ENCODE measurements at places on chromosomes 3 and 15.

DNA sequence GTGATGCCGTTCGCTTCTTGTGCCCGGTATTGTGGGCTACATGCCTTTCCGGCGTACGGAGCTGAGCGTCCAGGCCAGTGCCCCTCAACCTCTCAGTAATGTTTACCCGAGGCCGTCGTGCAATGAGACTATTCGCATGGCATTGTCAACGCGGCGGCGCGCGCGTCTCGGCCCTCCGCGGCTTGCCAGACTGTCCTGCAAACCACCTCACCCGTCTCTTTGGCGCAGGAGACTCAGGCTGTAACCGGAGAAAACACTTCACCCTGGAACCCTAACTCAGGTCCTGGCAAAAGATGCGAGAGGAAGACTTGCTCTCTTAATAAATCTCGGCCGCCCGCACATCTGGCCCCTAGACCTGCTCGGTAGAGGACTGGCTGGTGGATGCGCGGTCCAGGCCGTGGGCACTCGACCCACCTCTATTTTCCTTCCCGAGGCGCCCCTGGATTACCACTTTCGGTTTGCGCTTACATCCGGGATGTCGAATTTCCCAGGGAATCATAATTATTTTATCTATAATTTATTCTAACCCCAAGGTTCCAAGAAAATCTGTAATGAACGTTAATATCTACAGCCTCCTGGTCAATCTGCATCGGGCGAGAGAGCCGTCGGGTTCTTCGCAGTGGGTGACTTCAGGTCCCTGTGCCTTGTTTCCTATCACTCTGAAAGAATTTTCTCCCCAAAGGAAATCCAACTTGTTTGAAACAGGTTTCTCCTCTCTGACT lies 71.8 kb upstream of the POLG start:
- DNase-seq = no peak

DNA sequence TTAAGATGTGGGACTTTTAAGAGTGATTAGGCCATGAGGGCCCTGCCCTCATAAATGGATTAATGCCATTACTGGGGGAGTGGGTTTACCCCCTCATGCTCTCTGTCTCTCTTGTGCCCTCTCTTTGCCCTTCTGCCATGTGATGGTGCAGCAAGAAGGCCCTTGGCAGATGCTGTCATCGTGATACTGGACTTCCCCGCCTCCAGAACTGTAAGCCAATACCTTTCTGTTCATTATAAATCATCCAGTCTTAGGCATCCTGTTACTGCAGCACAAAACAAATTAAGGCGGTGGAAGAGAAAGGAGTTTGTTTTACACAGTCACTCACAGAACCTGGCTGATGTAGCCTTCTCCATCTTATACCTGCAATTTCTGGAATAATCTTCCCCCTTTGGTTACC lies 360.3 kb upstream of the TBL1XR1 start:
- DNase-seq = no peak

DNA sequence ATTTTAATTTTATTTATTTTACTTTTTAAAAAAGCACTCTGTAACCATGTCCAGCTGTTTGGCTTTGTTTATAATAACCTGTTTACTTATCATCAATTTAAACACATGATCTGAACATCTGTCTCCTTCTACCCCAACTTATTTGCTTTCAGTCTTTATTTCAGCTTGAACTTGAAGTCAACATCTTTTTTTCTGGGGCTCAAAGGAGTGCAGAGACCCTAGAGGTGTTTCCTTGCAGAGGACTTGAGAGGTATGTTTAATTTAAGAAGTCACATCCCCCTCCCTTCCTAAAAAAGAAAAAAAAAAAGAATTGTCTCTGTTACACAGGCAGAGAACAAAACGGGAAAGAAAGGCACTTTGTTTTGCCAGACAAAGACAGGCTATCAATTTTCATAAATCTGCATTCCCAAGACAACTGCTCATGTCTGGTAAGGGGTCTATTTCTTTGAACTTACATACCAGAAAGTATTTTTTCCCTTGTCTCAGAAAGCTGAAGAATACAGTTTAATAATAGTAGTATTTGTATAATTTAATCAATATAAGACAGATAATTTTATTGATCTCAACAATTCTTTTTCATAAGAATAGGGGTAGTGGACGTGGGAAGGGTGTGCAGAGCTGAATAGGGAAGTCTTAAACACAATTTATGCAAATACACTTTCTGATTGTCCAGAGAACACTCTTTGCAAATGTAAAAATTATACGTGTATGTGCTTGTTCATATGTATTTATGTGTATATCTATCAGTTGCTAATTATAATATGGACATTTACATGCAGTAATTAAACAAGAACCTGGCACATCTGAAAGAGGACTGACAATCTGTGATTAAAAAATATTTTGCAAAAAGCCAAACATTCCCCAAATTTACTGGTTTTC lies 109.7 kb upstream of the PDZRN3 start:
- no peak for DNase-seq

- DNase-seq = no peak
These were observed 186.6 kb downstream of the UBE2E2 start for GRCh38 chr3:23389686-23390085.

DNA sequence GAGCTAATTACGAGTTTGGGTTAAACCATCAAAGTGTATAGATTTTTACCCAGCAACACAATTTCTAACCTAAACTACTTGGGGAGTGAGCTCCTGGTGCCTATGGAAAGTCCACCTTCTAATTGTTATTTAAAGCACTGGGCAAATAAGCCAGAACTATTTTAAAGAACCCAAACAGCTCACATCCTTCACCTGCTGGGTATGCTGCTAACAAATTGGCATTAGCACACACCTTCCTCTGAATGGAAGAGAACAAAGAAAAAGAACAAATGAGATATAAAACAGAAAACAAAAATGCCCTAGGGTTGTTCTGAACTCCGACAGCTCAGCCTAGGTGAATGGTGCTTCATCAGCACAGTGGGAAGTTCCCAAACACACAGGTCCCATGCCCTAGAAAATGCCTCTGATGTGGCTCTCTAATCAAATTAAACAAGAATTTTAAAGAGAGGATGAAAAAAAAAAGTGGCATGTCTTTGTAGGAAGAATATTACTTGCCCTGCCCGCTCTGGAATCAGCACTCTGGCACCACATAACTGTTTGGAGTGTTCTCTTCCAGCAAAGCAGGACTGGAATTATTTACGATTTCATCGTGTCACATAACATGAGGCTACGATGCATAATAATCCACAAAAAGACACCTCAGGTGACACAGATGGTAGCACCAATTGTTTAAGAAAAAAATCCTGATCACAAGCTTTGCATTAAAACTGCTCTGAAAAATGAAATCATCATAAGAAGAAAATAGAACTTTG lies 334.4 kb downstream of the GBE1 start:
- DNase-seq = no peak

DNA sequence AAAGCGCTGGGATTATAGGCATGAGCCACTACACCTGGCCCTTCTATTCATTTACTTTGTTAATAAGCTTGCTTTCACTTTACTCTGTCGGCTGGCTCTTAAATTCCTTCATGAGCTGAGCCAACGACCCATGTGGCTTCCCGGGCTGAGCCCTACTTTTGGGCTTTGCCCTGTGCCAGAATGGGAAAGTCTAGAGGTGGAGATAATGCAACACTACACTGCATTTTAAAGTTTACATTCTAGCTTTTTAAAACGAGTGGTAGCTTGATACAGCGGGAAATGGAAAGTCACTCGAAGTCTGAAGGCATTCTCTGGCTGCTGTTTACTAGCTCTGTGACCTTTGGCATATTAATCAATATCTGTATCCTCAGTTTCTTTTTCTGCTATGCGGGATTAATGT lies 49.0 kb upstream of the ZNF280D start:
- DNase-seq = no peak

GRCh38 chr3:187802928-187803259 lies 57.6 kb upstream of the BCL6 start:
- no peak for DNase-seq

DNA sequence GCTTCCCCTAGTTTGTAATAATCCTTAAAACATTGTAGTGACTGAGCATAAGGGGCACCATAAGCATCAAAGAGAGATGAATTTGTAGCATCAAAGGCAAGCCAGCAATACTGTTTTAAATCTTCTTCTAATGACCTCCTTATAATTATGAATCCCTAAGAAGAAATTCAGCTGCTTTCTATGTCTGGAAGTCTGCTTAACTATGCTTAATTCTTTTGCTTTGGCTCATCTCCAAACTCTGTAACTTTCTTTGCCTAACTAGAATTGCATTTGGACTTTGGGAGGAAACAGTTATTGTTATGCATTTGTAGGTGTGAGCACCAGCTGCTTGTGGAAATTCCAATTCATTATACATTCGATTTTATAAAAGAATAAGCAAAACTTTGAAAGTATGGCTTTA lies 117.7 kb upstream of the SPATA16 start:
- no peak for DNase-seq

DNA sequence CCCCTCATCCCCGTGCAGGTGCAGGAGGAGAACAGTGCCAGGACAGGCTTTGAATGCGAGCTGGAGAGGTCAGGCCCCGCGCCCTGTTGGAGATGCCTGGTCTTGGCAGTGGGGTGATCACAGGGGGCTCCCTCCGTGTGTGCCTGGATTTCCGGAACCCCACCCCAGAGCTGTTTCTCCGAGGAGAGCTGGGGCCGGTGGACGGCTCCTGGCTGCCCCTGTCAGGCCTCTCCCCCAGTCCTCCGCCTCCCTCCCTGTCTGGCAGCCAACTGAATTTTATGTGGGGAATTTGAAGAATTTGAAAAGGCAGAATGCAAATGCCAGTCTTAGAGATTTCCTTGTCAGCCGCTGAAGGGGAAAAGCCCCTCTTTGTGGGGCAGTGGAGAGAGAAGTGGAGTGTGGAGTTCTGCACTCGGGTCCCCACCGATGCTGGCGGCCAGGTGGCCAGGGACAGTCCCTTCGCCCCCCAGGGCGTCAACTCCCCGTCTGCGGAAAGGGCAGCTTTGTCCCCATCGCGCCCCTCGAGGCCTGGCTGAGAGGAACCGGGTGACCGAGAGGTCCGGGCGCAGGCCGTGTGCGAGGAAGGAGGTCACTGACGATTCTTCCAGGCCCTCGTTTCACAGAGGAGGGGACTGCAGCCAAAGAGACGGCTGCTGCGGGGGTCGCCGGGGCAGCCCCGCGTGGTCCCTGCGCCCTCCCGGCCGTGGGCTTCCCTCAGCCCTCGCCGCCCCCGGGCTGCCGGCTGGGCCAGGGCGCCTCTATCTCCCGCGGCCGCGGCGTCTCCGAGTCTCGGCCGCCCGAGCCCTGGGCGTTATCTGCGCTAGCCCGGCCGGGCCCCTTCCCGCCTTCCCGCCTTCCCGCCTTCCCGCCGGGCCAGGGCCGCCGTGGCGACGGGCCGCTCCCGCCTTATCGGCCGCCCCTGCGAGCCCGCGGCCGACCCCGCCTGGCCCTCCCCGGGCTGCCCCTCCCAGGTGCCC lies 56.0 kb upstream of the LCTL start:
- DNase-seq = no peak

DNA sequence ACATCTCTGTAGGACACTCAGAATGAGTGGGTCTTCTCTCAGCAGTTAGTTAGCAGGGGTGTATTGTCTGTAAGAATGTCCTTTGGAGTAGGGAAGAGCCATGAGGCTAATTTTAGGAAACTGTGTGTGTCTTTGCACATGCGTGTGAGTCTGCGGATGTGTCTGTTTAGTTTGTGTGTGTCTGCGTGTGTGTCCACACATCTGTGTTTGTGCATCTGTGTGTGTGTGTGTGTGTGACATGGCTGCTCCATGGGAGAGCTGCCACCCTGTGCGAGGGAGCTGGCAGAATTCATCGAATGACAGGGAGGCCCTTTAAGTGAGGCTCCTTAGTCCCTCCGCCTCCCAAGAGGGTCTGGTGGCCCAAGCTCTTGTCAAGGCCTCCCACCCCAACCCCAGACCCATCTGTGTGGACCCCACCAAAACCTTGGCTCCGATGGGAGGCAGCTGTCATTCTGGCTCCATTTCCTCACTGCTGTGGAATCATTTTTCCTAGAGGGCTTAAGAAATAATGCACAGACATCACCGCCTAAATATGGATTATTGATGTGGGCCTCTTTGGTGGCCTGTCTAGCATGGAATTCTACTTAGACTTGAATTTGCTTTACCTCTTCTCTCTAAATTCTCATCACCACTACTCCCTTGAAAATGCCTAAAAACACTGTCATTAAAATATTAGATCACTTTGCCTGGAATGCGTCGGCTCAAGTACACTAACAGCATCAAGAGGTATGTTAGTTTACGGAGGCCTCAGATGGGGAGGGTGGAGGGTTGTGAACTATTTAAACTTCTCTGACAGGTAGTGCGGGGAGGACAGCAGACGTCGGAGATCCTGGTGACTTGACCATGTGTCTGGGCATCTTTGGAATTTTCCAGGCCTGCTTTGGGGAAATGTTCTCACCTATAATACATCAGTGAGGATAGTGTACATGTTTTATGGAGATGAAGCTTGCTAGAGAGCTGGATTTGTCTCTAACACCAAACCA lies 9.4 kb downstream of the ESYT3 start:
- no peak for DNase-seq

- no peak for DNase-seq
These were observed 8.3 kb downstream of the TADA3 start for GRCh38 chr3:9783954-9784353.

- no peak for DNase-seq
These were observed 317.8 kb upstream of the AGTR1 start for GRCh38 chr3:148379763-148380382.

GRCh38 chr15:39748276-39748675 lies 34.4 kb downstream of the FSIP1 start:
- no peak for DNase-seq

- no peak for DNase-seq
These were observed 44.9 kb upstream of the ALDH1A3 start for GRCh38 chr15:100834731-100835130.

- DNase-seq = no peak
These were observed 31.4 kb upstream of the RARB start for GRCh38 chr3:25396686-25397085.

DNA sequence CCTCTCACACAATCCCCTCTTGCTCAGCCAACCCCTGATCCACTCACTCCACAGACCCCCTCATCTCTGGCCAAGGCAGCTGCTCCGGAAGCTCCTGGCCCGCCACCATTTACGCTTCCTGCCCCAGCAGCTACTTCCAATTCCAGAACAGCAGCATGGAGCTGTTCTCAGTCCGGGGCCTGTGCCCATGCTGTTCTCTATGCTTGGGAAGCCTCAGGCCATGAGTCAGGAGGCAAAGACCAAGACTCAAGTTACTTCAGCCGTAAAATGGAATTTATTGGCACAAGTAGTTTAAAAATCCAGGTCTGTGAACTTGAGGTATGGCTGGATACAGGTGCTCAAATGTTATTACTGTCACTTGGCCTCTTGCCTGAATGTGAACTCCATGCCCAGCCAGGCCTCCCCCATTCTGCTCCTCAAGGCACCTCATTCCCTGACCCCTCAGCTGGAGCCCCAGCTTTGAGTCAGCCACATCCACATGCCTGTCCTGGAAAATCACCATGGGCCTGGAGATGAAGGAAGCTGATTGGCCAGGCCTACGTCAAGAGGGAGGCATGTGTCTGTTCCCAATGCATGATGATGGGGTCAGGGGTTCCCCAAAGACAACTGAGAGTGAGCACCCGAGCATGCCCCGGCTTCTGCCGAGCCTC lies 31.4 kb upstream of the CACNA2D2 start:
- DNase-seq = no peak

- DNase-seq = no peak
These were observed 228.7 kb downstream of the WDR72 start for GRCh38 chr15:53530761-53531160.

- DNase-seq = no peak
These were observed 23.8 kb downstream of the RLBP1 start for GRCh38 chr15:89197503-89197971.

GRCh38 chr3:150454085-150454484 lies 46.0 kb downstream of the TSC22D2 start:
- no peak for DNase-seq

All from GOT3 (cell line).